Cortex of kidney (tissue), 1 donor: ENCODE measurements at places on chromosomes 11 and 22.

DNA sequence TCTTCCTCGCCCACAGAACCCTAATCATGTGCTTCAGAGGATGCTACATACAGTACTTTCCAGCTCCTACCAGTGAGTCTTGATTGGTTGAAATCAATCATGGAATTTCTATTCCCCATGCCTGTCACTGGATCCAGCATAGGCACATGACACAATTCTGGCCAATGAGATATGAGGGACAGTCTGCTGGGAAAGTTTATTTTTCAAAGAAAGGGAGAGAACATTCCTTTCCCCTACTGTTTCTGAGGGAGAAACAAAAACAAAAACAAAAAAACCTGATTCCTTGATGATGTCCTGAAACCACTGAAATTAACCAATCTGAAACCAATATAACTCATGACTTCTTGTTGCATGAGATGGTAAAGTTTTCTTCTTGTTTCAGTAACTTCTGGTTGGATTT is 3.3 kb upstream of the RCN1 start:
- DNase-seq, result no peak

DNA sequence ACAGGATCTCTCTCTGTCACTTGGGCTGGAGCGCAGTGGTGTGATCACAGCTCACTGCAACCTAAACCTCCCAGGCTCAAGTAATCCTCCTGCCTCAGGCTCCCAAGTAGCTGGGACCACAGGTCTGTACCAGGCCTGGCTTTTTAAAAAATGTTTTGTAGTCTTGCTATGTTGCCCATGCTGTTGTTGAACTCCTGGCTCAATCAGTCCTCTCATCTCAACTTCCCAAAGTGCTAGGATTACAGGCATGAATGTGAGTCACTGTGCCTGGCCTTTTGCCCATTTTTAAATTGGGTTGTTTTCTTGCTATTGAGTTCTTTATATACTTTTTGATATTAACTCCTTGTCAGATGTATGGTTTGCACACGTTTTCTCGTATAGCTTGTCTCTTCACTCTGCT is 33.0 kb upstream of the PITPNB start:
- no peak for DNase-seq

DNA sequence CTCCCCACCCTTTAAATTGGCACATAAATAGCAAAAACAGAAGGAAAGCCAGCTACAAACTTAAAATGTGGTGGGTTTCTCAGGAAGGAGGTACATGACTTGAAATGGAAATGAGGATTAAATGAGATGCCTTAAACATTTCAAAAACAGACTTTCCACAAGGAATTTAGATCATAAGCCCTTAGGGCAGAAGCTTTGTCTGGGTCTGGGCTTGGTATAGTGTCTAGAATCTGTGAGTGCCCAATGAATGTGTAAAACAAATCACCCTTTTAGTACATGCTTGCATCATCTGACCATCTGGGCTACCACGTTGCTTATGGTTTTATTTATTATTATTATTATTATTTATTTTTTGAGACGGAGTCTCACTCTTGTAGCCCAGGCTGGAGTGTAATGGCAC is 37.1 kb upstream of the CREB3L1 start:
- DNase-seq, result no peak

GRCh38 chr22:30556388-30556787 is 9.8 kb upstream of the SEC14L6 start:
- no peak for DNase-seq

- DNase-seq, result no peak
These were observed 2.4 kb upstream of the PPFIBP2 start for GRCh38 chr11:7511401-7511800.

DNA sequence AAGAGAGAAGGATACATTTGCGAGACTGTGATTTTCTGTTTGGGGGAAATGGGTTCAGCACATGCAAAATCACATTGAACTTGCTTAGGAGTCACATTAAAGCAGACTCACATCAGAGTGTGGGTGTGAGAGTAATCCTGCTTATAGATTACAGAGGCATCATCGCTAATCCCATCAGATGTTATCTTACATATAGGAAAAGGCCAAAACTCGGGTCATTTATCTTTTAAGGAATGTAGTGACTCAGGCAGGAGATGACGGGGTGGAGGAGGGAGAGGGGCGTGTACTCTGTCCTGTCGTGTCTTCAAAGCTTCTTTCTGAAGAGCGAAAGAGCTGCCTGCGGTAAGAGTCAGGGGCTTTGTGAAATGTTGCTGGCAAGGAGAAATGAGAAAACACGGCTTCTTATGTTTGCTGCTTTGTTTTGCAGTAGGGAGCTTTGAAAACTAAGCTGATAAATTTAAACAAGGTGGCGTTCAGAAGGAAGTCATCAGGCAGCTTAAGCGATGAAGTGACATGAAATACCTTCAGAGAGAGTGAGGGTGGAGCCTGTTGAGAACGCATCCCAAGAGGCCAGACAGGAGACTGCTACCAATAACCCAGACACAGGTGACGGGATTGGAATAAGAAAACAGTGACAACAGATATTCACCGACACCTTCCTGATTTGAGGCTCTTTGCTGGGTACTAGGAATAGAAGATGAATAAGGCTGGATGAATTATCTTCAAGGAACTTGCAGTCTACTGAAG is 2.2 kb upstream of the C11orf16 start:
- DNase-seq, result no peak

DNA sequence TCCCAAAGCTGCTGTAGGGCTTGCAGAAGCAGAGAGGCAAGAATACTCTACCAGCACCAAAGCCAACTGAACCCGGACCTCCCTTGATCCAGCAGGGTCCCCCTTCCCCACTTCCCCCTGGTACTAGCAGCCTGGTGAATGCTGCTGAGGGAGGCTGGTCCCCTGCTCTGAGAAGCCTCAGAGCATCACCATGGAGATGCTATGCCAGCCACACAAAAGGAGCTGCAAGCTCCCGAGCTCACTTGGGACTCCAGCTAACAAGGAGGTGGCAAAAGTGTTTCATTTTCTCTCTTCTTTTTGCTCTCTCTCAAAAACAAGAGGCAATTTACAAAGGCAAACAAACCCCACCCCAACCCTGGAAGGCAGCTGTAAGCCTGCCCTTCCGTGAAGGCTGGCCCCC is 509.8 kb downstream of the BUD13 start:
- no peak for DNase-seq

GRCh38 chr11:68574308-68574707 is 110.0 kb upstream of the GAL start:
- DNase-seq, result no peak
